ENCODE measurements at places on chromosomes 3 and 15.

DNA sequence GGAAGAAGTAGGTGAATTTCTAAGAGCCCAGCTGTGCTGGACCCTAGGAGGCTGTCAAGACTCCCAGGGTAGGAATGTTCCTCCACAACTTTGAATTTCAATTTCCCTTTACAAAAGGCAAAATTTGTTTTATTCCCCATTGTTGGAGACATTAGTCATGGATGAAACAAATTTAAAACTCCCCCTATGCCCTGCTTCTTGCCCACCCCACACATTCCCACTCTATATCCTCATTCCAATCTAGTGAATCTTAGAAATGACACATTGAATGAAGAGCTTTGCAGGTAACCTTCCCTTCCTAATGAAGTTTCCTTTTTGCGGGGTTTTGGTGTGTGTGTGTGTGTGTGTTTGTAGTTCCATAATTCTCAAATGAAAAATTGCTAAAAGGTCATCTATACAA lies 72.6 kb downstream of the CCNL1 start:
- no peak for DNase-seq

- DNase-seq: no peak
These were observed 200.7 kb upstream of the NSMCE3 start for GRCh38 chr15:29470311-29470710.

DNA sequence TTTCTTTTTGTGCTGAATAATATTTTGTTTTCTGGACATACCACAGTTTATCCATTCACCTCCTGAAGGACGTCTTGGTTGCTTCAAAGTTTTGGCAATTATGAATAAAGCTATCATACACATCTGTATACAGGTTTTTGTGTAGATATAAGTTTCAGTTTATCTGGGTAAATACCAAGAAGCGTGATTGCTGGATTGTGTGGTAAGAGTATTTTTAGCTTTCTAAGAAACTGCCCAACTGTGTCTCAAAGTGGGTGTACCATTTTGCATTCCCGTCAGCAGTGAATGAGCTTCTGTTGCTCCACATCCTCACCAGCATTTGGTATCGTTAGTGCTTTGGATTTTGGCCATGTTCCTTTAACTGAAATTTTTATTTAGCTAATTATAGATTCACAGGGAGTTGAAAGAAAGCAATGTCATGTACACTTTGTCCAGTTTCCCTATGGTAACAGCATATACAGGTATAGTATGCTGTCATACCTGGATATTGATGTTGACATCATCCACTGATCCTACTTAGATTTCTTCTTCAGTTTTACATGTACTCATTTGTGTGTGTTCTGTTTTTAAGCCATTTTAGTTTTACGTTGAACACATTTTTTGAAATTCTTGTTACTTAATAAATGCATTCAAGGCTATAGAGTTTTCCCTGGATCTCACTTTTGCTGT lies 11.9 kb downstream of the ARID3B start:
- DNase-seq: no peak

DNA sequence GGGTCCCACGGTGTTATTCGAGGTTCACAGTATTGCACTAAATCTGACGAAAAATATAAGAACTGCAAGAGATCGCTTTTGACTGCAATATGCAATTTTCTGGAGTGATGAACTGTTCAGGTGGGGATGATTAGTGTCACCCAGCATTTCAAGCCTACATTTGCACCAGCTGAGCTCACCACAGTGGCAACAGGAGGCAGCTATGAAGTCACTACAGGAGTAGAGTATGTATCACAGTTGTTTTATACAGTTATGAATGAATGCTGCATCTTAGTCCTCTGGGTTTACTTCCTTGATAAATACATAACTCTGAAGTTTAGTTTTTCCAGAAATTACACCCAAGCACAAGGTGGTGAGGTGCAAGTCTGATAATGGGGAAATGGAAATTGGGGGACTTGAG lies 69.6 kb downstream of the CHSY1 start:
- DNase-seq: no peak

DNA sequence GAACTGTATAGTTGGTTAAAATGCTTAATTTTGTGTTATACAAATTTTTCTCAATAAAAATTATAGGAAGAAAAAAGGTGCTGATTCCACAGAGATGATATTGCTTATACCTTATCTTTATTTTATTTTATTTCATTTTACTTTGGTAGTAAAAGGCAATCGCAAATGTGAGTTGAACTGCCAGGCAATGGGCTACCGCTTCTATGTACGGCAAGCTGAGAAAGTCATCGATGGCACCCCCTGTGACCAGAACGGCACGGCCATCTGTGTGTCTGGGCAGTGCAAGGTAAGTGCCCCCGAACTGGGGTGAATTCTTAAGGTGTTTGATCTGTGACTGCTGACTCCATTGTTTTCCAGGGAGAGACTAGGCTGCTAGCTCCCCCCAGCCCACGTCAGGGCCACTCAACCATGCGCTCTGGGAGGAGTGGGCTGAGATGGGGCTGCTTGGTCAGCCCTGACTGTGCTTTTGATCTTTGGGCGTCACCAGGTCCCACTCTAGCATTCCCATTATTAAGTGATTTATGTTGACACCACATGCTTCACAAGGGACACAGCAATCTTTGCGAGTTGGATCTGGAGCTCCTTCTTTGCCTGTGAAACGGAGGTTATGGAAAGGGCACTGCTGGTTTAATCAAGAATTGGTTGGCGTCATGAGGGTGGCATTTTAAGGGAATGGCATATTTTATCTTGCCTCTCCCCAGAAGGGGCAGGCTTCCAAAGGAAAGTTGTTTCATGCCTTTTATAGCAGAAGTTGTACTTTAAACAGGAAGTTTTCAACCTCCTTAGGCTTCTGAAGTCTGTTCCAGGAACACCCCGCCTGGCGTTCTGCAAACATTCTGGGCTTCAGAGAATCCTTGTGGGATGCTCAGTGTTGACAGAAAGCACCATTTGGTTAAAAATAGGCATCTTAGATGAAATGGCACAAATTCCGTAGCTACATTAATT lies 296.5 kb downstream of the THSD4 start:
- DNase-seq: no peak

- DNase-seq: no peak
These were observed 47.5 kb downstream of the CRYGS start for GRCh38 chr3:186496635-186497034.

All from T-helper 22 cell (primary cell).